ENCODE measurements at places on chromosomes 13 and 19.

DNA sequence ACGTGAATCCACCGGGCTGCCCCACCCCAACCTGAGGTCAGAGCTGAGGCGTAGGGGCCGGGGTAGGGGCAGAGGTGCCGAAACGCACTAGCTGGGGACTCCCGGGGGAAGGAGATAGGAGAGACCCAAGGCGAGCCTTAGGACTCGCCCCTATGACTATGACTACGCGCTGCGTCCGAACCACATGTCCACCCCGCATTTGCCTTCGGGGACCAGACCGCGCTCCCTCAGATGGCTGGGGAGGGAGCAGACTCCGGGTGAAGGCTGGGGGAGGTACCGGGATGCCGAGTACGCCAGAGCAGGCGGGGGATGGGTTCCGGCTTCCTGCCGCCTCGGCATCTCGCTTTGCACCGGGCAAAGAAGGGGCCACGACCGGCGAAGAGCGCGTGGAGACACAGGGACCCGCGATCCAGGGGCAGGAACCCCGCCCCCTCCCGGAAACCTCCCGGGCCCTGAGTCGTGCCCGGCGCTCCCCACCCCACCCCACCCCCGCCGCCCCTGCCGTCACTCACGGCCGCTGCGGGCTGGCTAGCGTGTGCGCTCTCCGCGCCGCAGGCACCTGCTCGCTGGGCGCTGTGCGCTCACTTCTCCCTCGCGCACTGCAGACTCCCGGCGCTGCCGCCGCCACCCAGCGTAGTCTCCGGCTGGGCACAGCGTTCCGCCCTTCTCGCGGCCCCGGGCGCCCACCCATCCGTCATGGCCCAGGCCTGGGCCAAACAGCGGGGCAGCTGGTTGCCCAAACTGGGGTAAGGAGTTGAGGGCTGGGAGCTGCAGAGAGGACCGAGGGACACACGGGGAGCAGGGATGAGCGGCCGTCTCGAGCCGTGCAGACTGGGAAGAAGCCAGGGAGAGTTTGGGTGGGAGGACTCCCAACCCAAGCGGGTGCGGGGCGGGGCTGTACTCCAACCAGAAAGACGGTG lies 622 bp upstream of the VSTM2B start:
- DNase-seq = no peak

GRCh38 chr13:23993680-23993985 lies 96.3 kb upstream of the C1QTNF9B start:
- DNase-seq = no peak

GRCh38 chr13:78215458-78216108 lies 297.0 kb upstream of the EDNRB start:
- DNase-seq = no peak

DNA sequence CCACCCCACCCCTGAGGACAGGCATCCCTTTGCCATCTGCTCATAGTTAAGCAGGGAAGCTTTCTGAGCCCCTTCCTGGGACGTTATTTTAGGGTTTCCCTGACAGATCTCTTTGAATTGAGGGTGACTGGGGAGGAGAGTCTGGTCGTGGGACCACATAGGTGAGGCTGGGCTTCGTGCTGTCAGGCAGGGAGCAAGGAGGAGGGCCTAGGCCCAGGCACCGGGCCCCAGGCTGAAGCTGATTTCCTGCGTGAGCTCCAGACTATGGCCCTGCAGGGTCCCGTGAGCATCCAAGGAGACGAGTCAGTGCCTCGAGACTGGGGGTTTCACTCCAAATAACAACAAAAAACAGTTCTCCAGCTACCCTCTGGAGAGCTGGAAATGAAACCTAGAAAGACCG lies 60.4 kb downstream of the MYO9B start:
- no peak for DNase-seq

DNA sequence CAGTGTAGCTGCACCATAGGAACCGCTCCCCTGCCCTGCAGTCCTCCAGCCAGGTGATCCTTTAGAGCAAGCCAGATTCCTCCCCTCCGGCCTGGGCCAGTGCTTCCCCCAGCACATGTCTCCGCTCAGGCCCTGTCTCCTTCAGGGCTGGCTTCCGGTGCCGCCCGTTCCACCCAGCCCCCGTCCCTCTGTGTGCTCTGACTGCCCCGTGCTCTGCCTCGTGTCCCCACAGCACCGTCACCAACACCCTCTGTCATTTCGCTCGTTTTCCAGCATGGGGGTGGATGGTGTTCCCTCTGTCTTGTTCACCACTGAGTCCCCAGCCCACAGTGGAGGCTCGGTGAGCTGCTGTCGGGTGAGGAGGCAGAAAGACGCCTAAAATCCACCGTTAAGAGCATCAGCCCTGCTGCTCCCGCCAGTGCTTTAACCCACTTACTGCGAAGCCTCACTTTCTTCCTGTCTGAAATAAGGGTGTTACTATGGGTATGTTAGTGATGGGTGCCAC lies 54.5 kb downstream of the TSSK6 start:
- DNase-seq = peak; percentile 27

DNA sequence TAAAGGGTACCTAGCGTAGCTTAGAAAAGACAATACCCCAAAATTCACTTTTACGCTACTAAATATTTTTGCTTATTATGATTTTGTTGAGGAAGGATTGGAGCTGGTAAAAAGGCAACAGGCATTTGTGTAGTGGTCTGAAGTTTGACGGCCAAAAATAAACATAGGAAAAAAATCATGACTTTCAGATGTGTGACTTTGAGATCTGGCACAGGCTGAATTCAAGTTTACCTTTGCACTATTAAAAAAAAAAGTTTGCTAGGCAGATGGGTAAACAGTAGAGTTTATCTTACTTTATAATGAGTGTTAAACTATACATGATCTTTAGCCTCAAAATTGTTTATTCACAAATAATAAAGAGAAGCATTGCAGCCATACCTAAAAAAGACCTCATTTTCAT lies 24.3 kb upstream of the INTS6 start:
- no peak for DNase-seq

- DNase-seq = no peak
Observed at GRCh38 chr13:73272831-73273230, 214.0 kb downstream of the KLF5 start.

- no peak for DNase-seq
Observed at GRCh38 chr13:78826936-78827335, 168.0 kb upstream of the OBI1 start.

DNA sequence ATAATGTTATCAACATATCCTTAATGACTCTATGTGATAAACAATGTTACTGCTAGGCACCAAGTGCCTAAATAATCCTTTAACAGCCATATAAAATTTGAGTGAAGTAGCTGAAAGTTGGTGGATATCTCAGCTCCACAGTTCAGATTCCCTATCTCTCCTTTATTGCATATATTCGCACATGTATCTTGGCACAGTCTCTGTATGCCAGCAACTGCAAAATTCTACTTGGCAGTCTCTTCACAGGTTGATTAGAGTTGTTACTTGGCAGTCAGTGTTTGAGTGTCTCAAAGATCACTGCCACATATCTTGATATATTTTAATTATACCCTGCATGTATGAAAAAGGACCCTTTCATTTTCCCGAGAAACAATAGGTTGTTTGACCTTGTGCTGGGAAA lies 879.3 kb downstream of the OLFM4 start:
- DNase-seq = no peak

GRCh38 chr19:14418856-14419105 lies 360 bp downstream of the DDX39A start:
- peak; percentile 71 for DNase-seq

GRCh38 chr19:46372901-46373490 lies 26.1 kb downstream of the PPP5C start:
- DNase-seq = no peak

DNA sequence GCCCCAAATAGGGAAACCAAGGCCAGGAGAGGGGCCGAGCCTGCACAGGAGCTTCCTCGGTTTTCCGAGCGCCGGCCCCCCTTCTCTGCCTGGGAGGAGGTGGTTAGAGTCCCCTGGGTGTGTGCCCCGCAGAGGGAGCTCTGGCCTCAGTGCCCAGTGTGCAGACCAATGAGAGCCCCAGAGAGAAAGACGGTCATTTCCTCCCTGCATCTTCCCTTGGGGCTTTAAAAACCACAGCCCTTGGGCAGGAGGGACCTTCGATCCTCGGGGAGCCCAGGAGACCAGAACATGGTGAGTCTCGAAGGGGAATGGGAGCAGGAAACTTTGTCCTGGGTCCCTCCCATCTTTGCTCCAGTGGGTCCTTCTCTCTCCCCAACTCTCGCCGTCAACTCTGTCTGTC lies at the start of gene C5AR1:
Gene C5AR1 (plus strand): TSS at position 254 of the 400 bp plus-strand sequence. CDS start 35 bp downstream, at position 289.
- no peak for DNase-seq

DNA sequence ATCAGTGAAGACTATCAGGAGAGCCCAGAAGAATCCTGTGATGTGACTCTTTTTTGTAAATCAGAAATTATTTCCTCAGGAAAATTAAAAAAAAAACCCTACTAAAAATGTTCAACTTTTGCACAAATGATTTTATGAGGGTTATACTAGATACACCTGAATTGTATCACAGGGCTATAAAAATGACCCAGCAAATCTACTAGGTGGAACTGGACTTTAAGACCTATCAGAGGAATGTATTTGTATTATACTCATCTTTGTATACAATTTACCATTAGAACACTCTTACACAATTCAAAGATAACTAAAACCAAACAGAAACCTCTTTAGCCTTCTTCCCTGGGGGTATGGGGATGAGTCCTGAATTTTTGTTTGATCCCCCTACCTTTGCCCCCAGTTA lies 7.2 kb downstream of the FBXL3 start:
- no peak for DNase-seq

DNA sequence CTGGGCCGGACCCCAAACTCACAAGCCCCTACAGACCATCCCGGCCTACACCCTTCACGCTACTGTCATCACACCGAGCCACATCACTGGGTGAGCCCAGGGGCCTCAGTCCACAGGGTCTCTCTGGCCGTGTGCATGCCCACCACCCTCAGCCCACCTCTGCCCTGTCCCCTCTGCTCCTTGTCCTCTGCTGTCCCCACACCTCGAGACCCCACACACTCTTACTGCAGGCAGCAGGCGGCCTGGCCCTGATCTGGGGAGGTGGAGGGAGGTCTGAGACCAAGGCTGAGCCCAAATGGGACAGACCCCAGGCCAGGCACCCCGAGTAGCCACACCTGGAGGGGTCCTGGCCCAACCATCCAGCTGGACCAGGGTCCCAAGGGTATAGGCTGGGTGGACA lies 35.2 kb downstream of the PEPD start:
- DNase-seq = no peak

- no peak for DNase-seq
Observed at GRCh38 chr19:10508707-10509106, 5.6 kb upstream of the KEAP1 start.

DNA sequence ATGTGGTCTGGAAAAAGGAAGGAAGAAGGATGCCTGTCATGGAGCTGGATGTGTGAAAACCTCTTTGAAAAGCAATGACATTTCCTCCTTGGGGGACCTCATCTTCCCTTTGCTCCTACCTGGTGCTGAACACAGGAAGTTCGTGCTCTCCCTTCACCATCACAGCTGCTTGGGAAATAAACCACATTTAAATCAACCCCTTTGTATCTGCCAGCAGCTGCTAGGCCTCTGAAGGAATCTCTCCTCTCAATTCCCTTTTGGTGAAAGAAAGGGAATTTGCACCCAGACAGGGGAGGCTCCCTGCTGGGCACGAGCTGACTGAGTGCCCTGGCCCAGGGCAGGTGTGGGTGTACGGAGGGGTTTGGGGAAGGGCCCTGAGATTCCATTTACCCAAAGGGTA lies 437.7 kb downstream of the TSHZ3 start:
- no peak for DNase-seq

DNA sequence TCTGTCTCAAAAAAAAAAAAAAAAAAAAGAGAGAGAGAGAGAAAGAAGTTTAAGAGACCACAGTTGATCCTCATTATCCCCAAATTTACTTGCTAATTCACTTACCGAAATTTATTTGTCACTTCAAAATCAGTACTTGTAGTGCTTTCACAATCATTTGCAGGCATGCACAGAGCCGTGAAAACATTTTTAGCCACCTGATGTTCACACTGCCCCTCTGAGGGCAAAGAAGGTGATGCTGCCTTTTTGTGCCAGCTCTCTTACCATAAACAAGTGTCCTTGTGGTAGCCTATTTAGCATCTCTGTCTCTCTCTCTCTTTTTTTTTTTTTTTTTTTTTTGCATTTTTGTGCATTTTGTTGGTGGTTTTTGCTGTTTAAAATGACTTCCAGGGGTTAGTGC lies 24.1 kb upstream of the CASP14 start:
- DNase-seq = no peak

DNA sequence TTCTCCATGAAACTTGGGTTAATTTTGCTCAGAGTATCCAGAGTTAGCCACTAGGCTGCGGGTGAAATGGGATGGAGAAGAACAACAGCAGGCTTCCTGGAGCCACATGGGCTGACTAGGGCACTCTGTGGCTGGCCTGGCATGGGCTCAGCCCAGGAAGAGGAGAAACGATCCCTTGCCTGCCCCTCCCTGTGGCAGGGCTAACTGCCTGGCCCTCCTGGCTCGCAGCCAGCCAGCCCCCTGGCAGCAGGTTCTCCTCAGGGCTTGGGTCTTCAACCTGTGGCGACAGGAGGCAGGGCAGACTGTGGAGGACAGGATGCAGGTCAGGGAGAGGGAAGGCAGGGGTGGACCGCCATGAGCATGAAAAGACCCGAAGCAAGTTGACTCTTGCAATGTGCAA lies 78.7 kb upstream of the GPR183 start:
- DNase-seq = no peak

- no peak for DNase-seq
Observed at GRCh38 chr19:8478598-8478997, 23.8 kb downstream of the PRAM1 start.

DNA sequence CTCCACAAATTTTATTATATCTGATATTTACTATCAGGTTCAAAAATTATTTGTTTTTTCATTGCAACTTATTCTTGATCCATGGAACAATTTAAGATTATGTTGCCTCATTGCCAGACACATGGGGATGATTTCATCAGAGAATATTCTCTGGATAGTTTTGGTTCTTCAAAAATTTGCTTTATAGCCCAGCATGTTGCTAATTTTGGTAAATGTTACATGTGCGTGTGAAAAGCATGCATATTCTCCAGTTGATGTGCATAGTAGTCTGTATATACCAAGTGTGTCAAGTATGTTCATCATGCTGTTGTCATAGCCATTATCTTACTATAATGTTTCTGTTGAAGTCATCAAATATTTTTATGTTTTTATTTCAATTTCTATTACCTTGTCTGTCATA lies 122.3 kb downstream of the RFC3 start:
- no peak for DNase-seq

- DNase-seq = no peak
Observed at GRCh38 chr19:21462540-21462939, 42.9 kb upstream of the ZNF429 start.

- DNase-seq = no peak
Observed at GRCh38 chr13:79423801-79424642, 18.0 kb upstream of the RBM26 start.

DNA sequence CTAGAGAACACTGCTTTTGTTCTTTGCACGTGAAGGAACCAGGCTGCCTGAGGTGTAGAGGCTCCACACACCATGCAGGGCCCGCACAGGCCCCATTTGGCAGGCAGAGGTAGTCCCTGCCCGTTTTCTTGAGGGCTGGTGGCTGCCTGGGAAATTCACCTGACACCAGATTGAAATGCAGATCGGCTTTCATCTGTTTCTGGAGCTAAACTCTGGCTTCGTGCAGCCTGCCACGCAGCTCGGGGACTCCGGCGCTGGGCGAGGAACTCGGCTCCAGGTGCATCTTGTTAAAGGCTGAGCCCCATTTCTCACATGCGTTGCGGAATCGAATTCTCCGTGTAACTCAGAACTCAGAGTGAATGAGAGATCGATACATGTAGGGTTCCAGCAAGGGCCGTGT lies 37.7 kb downstream of the ATP11A start:
- no peak for DNase-seq

- no peak for DNase-seq
Observed at GRCh38 chr19:9597027-9597426, 12.7 kb upstream of the ZNF121 start.

- DNase-seq = peak; percentile 60
Observed at GRCh38 chr19:58544591-58545285, 874 bp downstream of the TRIM28 start.
